Stimulated activated naive CD8-positive, alpha-beta T cell treated with anti-CD3 and anti-CD28 coated beads, Interleukin-15, Interleukin-2, amounts not matched to agents 100 U/mL and 50 U/mL, for 24 hours (primary cell): ENCODE measurements at places on chromosomes 4 and X.
A peak's percentile ranks its signal among the peaks of the same experiment; 100 is the strongest.

- no peak for DNase-seq
These were observed 815.8 kb downstream of the TRIML1 start for GRCh38 chr4:188955066-188955465.

DNA sequence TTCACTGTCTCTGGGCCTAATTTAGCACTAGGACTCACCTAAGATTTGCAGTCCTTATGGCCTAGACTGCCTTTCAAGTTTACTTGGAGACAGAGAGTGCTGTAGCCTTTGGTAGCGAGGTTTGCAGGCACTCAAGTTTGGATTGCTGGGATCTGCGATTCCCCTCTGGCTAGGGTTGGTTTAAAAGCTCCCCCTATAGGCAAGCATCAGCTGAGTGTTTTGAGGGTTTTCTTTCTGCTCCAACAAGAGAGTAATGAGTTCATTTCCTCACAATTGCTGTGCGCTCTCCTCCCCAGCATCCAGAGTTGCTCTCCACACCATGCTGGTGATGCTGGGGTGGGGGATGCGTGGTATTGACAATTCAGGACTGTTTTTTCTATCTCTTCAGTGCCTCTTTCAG is 206.9 kb downstream of the GLUD2 start:
- no peak for DNase-seq

DNA sequence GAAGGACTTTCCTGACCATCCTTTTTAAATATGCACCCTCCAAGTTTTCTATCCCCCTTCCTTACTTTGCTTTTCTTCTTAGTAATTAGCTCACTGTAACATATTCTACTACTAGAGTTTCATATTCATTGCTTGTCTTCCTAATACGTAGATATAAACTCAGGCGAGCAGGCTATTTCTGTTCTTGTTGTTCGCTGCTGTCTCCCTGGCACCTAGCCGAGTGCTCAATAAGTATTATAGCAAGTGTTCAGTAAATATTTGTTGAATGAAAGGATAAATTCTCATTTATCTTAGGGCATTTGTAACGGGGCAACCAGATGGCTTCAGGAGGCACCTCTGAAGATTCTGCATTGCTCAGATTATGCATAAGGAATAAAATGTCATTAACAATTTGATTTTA is 6.8 kb upstream of the RHOH start:
- DNase-seq = no peak

GRCh38 chrX:124208660-124209059 is 123.8 kb upstream of the TEX13D start:
- no peak for DNase-seq

DNA sequence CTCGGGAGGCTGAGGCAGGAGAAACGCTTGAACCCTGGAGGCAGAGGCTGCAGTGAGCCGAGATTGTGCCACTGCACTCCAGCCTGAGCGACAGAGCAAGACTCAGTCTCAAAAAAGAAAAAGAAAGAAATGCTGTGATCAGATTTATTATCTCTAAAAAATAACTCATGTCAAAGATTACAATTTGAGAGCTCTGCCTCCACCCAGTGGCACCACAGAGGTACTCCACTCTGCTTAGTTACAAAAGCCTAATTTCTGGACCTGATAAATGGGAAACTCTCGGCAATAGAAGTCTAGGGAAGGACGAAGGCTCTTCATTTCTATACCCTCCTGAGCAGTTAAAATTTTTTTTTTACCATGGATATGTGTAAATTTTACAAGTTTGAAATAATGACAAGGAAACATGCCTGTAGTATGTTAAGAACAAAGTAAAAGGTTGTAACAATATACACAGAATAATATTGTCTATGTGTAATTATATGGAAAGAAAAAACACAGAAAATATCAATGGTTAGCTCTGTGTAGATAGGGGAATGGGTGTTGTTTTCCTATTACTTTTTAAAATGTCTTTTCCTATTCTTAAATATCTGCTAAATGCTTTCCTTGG is 149.8 kb downstream of the STIM2 start:
- DNase-seq = peak; percentile 67

DNA sequence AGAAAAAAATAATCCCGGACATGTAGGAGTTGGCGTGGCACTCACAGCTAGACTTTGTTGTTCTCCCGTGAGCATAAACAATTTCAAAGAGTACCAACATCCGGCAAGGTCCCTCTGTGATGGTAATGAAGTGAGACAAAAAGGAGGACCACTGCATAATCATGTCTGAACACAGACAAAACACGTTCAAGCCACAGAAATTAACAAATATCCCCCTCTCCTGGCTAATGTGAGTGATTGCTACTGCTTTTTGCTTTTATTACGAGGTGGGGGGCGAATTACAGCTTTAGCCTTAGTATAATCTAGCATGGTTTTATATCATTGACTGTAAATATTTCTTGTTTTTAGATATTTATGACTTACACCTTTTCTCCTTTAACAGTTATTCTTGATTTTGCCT is 118.5 kb downstream of the PLS3 start:
- DNase-seq = no peak

DNA sequence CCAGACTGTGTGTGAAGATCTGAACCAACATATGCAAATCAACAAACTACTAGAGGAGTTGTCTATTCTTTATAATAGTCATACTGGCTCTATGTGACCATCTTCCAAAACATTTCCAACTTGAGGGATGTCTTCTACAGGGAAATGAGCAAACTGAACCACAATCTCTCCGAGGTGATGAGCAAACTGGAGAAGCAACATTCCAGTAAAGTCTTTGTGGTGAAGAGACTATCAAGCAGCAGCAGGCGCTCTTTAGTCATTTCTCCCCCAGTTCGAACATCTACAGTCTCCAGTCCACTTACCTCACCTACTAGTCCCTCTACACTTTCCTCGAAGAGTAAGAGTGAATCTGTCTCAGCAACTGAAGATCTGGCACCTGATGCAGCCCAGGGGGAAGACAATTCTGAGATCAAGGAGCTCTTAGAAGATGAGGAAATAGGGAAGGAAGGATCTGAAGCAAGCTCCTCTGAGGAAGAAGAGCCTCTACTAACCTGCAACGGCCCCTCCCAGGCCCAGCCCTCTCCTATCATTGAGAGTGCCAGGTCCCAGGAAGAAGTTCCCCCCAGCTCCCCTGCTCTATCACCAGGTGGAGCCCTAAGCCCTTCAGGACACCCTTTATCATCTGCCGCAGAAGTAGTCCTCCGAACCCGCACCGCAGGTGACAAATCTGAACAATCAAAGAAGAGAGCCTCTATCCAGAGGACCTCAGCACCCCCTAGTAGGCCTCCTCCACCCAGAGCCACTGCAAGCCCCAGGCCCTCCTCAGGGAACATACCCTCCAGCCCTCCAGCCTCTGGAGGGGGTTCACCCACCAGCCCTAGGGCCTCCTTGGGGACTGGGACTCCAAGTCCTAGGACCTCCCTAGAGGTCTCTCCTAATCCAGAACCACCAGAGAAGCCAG is 98.1 kb downstream of the HNRNPD start:
- DNase-seq = no peak

DNA sequence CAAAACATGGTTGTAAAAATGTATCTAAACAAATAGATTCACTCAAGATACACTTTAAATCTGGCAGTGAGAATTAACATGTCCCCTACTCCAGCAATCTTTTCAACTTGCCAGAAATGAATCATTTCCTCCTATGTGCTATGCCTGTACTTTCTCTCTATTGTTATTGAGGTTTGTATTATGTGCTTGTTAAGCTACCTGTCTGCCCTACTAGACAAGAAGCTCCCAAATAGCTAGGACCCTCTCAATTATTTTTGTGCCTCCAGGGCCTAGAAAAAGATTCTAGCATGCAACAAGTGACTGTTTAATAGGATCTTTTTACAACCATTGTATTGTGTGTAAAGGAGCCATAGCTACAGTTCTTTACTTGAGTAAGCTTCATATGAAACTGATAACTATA is 3.5 kb upstream of the SAP30 start:
- DNase-seq = no peak

- DNase-seq = no peak
These were observed 14.5 kb downstream of the GUCY1B1 start for GRCh38 chr4:155773196-155773800.

GRCh38 chr4:156992943-156993342 is 21.3 kb upstream of the PDGFC start:
- DNase-seq = no peak

GRCh38 chr4:821631-822030 is 4.3 kb downstream of the CPLX1 start:
- DNase-seq = no peak

- peak; percentile 74 for DNase-seq
These were observed 50.3 kb upstream of the ENPP6 start for GRCh38 chr4:184267673-184268583.

DNA sequence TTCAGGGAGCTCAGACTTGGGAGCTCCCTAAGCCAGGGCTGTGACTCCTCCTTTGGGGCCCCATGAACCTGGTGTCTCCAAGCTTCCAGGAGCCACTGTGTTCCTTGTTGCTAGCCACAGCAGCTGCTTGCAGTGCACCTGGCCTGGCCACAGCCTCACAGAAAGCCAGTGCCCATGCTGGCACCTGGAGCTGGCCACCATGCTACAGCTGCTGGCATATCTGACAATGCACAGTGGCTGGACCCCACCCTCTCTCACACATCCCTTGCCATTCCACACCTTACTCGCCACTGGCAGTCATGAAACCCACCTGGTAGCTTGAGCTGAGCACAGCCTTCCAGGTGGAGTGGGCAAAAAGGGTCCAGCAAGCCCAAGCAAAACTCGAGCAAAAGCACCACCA is 441.7 kb downstream of the ARAP2 start:
- DNase-seq = no peak

DNA sequence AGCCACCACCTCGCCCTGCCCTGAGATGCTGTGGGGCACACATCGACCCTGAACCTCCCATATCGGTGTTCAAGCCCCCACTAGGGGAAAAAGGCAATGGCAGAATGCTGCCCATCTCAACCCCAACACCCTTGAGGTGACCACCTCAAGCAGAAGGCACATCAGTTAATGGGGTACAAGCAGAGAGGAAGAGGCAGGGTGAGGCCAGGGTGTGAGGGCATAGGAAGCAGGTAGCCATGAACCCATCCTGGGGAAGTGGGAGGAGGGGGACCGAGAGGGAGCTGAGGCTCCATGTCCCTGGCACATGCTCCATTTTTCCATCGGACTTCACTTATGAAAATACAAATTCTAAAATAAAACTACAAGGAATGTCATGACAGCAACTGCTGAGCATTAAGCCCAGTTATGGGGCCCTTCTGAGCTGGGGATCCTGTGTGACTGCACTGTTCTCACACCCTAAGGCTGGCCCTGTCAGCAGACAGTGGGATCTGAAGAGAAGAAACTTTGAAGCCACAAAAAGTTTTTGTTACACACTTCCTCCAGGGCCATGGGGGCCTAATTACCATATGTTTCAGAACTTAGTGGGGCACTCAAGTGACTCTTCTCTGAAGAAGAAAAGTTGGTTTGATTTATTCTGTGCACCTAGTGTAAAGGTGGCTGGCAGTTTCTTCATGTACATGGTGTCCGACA is 68.2 kb upstream of the FAM241A start:
- DNase-seq = no peak

- peak; percentile 80 for DNase-seq
These were observed 95.8 kb downstream of the DHX15 start for GRCh38 chr4:24488399-24489164.

- peak; percentile 93 for DNase-seq
These were observed at the start of gene CA5B for GRCh38 chrX:15737959-15738902. Gene CA5B (plus strand): TSS chrX:15738270. CDS start chrX:15750024, 11,754 bp downstream.

- DNase-seq = no peak
These were observed at the start of gene PABPC4L for GRCh38 chr4:134201216-134202161. Gene PABPC4L (minus strand): TSS chr4:134201789. CDS start chr4:134201019, 770 bp downstream.

- DNase-seq = no peak
These were observed 120.3 kb downstream of the ARHGEF9 start for GRCh38 chrX:63664741-63665140.

- DNase-seq = no peak
These were observed 55.6 kb downstream of the TSPAN7 start for GRCh38 chrX:38616904-38617303.

- no peak for DNase-seq
These were observed 69.6 kb upstream of the SLC4A4 start for GRCh38 chr4:71269233-71269632.

GRCh38 chr4:153117554-153117953 is 86.7 kb upstream of the TRIM2 start:
- DNase-seq = no peak

DNA sequence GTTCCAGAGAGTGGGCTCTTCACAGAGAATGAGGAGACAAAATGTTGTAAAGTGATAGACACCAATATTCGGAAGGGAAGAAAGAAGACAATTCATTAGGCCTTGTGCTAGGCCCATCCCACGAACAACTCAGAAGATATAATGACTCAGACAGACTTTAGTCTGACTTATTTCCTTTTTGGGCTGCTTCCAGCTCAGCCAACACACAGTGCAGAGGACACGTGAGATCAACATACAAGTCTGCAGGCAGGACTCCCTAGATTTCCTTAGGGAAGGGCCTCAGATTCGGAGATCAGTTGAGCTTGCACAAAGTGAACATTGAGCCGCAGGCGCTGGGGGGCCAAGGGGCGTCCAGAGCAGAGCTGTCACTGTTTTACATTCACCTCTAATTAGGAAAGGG is 290.7 kb upstream of the TENM3 start:
- DNase-seq = no peak

DNA sequence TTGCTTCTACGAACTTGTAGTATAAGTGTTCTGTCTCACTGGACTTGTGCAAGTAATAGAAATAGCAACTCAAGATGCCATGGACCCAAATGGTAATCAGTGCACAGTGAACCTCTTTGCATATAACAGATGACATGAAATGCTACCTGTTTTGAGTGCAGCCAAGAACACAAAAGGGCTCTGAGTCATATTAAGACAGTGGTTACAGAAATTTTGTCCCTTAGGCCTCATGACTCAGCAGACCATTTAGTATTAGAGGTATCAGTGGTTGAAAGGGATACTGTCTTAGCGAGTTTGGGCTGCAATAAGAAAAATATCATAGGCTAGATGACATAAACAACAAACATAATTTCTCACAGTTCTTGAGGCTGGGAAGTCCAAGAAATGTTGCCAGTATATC is 502.9 kb upstream of the PCDH10 start:
- no peak for DNase-seq

DNA sequence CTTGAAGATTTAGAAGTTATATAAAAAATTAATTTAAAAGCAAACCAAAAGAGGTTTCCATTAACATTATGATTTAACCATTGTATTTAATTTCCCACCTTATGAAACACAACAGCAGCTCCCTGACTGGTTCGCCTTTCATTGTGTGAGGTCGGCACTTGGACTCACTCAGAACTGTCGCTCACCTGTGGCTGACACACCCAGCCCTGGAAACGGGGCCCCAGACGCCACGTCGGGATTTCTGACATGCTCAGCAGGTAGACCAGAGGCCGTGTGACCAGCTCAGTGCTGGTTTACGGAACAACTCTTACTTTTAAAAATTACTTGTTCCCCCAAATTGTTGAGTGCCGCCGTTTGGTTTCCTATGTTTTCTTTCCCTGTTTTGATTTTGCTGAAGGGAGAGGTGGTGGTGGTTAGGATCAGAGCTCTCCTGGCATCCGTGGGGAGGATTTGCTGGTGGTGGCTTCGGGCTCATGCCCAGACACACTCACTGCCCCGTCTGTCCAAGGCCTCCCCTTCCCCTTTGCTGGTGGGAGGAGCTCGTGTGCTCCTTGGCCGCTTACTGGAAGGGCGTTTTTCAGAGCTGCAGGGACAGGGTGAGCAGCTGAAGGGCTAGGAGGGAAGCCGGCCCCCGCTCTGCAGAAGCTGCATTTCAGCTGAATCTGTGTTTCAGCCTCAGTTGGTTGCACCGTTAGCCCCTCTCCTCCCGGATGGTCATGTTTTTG is 59.2 kb downstream of the CPLX1 start:
- DNase-seq = no peak

GRCh38 chrX:11210415-11210801 is 82.8 kb upstream of the AMELX start:
- DNase-seq = no peak

- DNase-seq = peak; percentile 8
These were observed 39.2 kb downstream of the SGMS2 start for GRCh38 chr4:107863850-107864371.
